Activated T-cell treated with anti-CD3 and anti-CD28 coated beads, Interleukin-2, amount 50 U/mL, for 72 hours (primary cell): ENCODE measurements at places on chromosomes 5 and 9.
A peak's percentile ranks its signal among the peaks of the same experiment; 100 is the strongest.

DNA sequence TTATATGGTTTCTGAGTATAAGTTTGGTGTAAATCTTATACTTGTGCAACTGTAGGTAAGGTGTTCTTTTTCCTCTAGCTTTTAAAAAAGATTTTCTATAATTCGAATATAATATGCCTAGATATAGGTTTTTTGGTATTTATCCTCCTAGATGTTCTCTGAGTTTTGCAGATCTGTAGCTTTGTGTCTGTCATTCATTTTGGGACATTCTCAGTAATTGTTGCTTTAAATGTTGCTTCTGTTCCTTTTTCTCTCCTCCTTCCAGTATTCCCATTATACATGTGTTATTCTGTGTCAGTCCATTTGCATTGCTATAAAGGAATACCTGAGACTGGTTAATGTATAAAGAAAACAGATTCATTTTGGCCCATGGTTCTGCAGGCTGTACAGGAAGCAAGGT, 33.7 kb downstream of the LURAP1L start:
- DNase-seq = no peak

DNA sequence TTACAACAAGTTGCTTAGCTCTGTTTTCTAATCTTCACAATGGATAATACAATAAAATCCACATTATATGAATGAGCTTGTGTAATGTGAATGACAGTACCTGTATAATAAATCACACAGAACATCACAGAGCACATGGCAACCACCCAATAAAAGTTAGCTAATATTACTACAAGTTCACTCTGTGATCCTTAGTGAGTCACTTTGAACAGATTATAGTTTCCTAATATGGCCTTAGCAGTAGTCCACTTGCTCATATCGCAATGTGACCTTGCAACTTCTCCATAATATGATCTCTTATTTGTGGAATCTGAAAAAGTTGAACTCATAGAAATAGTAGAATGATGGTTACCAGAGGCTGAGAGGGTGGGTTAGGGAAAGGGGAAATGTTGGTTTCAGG, 361.3 kb downstream of the PTPRD start:
- no peak for DNase-seq

- peak; percentile 66 for DNase-seq
Measured at GRCh38 chr5:56610093-56610698, 205.2 kb upstream of the MAP3K1 start.

DNA sequence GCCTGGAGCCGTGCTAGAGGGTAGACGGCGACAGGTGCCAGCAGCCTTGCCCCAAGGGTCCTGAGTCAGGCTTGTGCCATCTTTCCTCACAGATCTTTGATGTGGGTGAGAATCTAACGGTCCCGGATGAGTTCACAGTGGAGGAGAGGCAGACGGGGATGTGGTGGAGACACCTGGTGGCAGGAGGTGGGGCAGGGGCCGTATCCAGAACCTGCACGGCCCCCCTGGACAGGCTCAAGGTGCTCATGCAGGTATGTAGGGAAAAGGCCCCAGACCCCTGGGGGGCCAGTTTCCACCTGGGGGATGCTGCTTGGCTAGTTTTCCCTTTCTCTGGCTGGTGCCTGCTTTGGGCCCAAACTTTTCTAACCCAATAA, 24.0 kb downstream of the PTGES2 start:
- peak; percentile 52 for DNase-seq

DNA sequence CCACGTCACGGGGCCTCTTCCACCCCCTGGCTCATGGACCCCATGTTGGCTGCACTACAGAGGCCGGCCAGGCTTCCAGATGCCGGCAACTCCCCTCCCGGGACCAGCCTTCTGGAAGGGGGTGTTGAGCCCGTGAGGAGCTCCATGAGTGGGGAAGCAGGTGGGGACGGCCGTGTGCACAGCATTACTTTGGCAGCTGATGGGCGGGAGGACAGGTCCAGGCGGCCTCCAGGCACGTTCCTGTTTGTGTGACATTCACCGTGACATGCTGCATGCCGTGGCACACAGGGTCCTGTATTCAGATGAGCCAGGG, 29.1 kb upstream of the ABO start:
- no peak for DNase-seq
